ENCODE measurements at places on chromosomes 2 and 18.

- DNase-seq: no peak
Measured at GRCh38 chr2:205405194-205405593, 277.1 kb upstream of the NRP2 start.

- no peak for DNase-seq
Measured at GRCh38 chr2:43292851-43293743, 66.7 kb upstream of the ZFP36L2 start.

GRCh38 chr2:54773838-54774237 is 50.4 kb downstream of the EML6 start:
- no peak for DNase-seq

DNA sequence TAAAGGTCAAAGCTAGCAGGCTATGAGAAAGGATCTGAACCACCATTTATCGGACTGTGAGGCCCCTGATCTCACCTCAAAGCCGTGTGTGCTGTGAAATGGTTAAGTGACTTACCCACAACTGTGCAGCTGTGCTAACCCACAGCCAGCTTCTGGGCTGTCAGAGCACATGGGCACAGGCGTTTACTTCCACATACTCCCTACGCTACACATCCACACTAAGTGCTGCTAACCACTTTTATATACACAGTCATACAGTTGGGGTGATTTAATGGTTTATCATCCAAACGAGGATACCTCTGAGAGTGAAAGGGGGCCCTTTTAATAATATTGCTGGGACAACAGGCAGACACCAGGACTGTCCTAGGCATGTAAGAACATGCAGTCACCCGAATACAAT is 37.3 kb downstream of the CYRIA start:
- no peak for DNase-seq

DNA sequence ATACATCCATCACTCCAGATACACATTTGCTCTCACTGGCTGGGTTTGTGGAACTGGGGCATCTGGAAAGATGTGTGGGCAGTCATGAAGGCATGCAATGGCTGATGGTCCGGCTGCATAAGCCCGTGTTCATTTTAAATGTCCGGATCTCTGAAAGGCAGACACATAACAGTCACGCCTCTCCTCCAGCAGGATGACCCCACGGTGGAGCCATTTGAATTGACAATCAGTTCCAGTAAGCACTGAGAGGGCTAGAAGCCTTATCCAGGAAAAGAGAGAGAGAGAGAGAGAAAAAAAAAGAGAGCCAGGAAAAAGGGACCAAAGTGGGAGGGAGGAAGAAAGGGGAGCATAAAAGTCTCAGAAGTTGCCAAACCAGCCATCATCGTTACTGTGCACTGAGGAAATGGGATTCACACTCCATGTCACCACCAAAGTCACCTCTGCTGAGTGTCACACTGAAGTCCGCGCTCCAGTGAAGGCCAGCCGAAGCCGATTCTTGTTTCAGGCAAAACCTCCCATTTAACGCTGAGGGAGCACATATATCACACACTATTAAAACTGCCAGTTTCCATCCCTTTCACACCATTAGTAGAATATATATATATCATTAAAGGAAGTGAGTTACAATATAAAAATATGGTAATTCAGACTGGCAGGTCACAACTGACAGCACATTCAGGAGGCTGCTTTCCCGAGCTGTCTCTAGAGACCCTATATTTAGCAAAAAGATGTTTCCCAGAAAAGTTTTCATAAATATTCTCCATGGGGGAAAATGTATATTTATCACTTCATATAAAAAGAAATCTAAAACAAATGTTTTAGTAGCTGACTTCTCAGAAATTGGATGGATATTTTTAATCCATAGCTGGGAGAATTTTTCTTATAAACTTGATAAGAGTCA is 142.0 kb downstream of the ACTR3 start:
- no peak for DNase-seq

GRCh38 chr2:168851674-168852320 is 38.4 kb downstream of the SPC25 start:
- no peak for DNase-seq

DNA sequence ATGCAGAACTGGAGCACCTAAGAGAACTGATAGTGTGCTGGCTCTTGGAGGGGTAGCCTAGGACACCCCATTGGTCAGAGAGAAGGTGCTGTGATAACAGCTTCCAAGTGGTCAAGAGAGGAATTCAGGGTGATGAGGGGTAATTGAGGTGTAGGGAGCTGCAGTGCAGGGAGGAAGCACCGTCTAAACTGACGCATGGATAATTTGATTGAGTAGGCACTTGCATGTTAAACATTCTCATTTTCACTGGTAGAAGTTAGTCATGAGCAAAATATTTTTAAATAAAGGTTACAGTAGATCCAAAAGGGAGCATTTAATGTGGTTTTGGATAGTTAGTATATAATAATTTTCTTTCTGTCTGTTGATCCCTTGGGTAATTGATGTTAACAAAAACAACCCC is 155.1 kb upstream of the TCF4 start:
- no peak for DNase-seq

GRCh38 chr2:1493431-1494126 is 80.3 kb downstream of the TPO start:
- DNase-seq: no peak

- DNase-seq: no peak
Measured at GRCh38 chr18:13372531-13372951, 154.0 kb downstream of the LDLRAD4 start.

GRCh38 chr18:43664487-43665008 is 387.3 kb upstream of the SYT4 start:
- DNase-seq: no peak

DNA sequence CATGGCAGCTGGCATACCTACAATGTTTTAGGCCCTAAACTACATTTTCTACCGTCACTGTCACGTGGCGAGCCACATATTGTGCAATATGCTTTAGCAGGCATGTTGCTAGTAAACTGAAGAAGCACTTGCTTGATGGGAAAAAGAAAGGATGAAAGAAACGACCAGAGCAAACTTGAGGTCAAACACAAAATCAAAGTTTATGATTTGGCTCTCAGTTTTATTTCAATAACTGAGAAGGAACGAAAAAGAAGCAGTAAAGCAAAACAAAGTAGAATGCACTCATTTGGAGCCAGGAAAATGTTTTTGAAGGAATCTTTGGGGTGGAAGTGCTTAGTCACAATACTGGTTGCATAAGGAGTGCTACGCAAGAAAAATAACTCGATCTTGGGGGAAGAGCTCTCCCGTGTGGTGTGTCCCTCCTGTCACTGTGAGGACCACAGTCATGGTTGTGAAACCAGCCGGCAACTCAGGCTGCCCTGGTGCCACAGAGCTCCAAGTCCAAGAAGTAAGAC is 349.8 kb downstream of the RBM43 start:
- no peak for DNase-seq

DNA sequence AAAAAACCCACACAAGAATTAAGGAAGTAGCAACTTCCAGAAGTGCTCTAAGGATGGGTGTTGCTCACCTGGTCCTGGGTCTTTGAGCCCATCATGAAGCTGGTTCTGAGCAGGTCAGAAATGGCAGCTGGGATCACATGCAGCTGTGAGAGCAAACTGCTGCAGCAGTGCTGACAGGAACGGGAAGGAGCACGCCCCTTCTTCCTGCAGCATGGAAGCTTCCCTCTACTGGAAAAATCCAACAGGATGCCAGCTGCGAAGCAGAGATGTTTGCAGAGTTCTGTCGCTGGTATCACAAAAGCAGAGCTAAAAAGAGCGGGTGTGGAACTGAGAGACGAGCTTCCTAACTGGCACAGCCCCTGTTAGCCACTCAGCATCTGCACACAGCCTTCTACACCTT is 33.7 kb downstream of the EIF4E2 start:
- no peak for DNase-seq

- DNase-seq: no peak
Measured at GRCh38 chr2:230043025-230043424, 25.7 kb downstream of the SLC16A14 start.

DNA sequence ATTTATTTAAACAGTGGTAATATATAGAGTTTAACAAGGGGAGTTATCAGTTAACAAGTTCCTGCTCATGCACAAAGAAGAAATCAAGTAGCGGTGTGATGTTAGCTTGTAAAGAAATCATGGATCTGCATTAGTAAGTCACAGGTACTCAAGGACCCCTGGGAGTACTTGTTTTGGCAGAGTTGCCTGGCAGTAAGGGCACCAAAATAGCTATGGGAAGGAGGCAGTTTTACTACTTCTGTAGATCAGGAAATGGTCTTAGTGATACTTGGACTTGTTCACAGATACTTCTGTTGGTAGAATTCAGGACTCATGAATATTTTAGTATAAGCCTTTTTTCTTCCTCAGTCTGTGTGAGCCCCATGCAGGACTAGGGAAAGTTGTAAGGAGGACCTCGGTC is 107.3 kb upstream of the IL1R2 start:
- no peak for DNase-seq

GRCh38 chr2:201915446-201915845 is 109.1 kb downstream of the CDK15 start:
- no peak for DNase-seq

- DNase-seq: peak; percentile 11
Measured at GRCh38 chr2:7665880-7666279, 748.7 kb downstream of the RNF144A start.

DNA sequence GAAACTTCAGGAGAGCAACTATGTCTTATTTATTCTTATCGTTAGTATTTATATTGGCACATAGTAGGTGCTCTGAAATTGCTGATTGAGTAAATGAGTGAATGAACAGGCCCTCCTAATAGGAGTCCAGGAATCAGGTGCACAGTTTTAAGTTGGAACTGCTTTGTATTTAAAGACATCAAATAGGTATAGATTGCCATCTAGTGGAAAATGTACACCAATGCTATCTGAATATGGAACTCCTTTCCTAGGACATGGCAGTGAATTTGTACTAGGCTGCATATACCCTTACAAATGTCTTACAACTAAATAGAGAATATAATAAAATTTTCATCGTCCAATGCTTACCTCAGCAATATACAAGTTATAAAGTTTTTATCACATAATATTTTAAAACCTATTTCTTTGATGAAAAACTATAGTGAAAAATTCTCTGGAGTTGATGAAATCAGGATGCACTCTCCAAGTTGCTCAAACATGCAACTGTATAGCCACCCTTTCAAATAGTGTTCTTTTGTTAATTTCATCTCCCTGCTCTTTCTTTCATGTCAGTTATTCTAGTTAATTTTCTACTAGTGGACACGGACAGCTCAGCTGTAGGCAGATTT is 318.9 kb upstream of the SYT4 start:
- peak; percentile 7 for DNase-seq

- peak; percentile 92 for DNase-seq
Measured at GRCh38 chr18:24075767-24076597, 61.4 kb downstream of the TTC39C start.

DNA sequence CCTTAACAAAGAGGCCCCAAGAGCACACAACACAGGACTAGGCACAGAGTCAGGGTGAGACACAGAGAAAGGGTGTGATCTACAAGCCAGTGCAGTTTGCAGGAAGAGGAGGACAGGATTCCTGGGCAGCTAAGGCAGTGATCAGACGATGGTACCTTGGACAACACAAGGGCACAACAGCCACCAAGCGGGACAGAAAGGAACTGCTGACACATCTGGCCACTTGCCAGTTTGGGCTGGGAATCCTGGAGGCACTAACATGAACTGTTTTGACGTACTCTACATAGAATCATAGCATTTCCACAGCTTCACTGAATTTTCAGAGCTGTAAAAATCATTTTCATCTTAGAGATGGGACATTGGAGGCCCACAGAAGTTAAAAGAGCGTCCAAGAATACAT is 221.5 kb upstream of the SLC35G4 start:
- peak; percentile 7 for DNase-seq

DNA sequence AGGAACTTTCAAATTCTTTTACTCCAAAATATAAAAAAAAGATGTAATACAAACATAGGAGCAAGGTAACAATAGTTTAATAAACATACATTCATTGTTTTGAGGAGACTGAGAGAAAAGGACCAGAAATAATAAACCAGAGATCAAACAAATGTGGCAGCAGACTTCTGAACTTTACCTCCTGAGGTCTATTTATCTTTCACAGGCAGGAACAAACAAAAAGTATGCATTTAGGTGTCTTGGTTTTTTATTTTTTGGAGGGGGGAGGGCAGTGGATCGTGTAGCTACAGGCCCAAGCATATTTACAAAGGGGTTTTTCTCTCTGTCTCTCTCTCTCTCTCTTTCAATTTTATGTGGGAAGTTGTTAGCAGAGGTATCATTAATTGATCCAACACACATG is 5.6 kb downstream of the PPP4R1 start:
- no peak for DNase-seq

DNA sequence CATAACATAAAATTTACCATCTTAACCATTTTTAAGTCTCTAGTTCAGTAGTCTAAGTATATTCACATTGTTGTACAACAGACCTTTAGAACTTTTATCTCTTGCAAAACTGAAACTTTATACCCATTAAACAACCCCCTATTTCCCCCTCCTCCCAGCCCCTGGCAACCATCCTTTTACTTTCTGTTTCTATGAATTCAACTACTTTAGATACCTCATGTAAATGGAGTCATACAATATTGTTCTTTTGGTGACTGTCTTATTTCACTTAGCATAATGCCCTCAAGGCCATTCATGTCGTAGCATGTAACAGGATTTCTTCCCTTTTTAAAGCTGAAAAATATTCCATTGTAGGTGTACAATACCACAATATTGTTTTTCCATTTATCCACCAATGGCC is 129.8 kb downstream of the PDE11A start:
- DNase-seq: no peak

DNA sequence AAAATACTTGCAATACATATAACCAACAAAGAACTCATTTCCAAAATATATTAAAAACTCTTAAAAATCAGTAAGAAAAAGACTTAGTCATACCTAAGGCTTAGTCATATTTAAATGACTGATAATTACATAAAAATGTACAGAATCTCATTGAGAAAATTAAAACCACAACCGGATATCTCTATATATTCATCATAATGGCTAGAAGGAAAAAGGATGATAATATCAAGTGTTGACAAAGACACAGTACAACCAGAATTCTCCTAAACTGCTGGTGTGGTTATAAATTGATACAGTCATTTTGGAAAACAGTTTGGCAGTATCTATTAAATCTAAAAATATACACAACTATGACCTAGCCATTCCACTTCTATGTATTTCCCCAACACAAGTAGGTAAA is 27.1 kb upstream of the IHH start:
- DNase-seq: no peak

GRCh38 chr2:220619525-220620220 is 952.4 kb downstream of the EPHA4 start:
- DNase-seq: no peak

Data from activated CD4-positive, alpha-beta T cell treated with anti-CD3 and anti-CD28 coated beads, Interleukin-2, Interleukin-4, amounts not matched to agents 100 ng/mL and 50 ng/mL, durations not matched to agents 16 hours and 8 hours (primary cell).